RPMI8226 (cell line): ENCODE measurements at places on chromosomes 2 and 18.

DNA sequence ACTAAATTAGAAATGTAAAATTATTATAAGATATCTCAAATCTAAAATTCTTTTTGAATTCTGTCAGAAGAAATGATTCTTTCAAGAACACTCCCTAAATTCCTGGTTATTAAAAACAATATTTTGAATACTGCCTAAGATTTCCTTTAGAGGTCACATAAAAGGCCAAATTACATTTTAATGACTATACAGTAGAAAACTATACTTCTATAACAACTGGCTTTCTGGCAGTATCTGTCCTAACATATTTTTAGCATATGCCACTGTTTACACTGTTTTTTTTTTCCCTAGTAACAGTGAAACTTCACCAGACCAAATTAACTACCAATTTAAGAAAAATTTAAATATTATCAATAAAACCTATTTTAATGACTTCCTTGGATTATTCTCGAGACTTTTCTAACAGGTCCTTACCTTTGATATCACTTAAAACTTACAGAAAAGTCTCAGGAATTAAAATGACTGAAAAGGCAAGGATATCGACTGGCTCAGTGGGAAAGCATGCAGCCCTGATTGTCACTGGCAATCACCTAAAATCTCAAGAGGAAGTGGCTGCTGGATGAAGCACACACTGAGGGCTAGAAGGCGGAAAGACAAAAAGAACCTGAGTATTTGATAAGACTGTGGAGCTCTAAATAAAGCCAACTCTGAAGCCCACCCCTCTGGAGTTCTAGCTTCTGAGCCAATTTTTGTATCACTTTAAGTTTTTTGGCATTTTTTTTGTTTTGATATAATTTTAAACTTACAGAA is 59.6 kb downstream of the SPIRE1 start:
- no peak for DNase-seq

DNA sequence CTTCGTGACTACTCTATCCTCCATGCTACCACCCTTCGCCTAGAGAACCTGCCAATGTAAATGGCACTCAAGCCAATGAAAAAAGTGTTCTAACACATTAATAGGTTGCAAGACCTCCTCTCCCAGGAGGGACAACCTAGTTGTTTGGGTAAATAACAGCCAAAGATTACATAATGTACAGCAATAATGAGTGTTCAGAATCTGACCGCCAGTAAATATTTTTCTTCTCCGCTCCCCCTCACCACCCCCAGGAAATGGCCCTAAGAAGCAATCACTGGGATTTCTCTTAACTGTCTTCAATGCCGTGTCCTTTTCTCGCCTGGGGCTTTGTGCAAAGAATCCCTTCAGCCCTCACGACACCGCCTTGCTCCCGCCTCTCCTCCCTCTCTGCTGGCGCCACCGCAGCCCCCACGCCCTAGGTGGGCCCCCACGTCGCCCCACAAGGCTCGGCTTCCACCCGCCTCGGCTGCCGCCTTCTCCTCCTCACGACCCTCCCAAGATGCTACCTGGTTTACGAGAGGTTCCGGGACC is 458 bp downstream of the HYCC2 start:
- DNase-seq = peak; percentile 18

- no peak for DNase-seq
Observed at GRCh38 chr18:79568543-79569205, 110.9 kb upstream of the CTDP1 start.

GRCh38 chr18:56647951-56648893 is 2.9 kb upstream of the WDR7 start:
- DNase-seq = no peak

DNA sequence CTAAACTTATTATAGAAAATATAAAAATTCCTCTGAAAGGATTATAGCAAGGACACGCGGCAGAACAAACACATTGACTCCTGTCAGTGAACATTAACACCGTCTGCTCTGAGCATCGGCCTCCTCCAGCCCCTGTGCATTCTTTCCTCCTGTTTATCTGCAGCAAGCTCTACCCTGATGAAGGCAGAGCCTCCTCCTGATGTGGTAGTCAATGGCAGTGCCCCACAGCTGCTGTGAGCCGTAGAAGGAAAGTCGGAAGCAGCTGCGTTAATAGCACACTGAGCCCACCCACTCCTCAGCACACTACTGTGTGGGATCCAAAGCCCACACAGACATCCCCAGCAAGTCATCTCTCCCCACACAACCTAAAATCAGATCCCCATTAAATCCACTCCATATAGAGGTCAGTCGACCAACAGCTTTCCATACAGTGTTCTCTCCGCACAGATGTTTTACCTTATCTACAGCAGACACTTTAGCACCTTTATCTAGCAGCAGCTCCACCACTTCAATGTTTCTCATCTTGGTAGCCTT is 41.0 kb downstream of the KIDINS220 start:
- DNase-seq = no peak

GRCh38 chr2:73995810-73996209 is 11.1 kb downstream of the TET3 start:
- DNase-seq = no peak

DNA sequence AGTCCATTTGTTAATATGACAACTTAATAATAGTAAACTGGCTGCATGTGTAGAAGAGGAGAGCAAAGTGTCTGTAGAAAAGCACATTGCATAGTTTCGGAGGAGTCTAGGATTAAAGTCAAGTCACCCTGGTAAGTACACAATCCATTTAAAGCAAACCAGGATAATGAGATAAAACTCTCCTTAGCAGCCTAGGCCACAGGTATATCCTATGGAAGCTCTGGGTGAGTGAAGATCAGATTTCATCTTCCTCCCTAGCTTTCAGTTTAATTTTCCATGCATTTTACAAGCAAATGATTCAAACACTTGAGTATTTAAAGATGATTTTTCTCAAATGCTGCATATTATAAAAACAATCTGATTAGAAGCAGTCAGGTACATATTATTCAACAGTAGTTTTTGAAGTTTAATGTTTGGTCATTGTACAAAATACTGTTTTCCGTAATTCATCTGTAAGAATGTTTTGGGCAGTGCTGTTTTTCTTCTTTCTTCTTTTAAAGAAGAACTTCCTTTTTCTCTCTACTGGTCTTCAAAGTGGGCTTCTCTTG is 10.2 kb downstream of the CERS6 start:
- DNase-seq = no peak

DNA sequence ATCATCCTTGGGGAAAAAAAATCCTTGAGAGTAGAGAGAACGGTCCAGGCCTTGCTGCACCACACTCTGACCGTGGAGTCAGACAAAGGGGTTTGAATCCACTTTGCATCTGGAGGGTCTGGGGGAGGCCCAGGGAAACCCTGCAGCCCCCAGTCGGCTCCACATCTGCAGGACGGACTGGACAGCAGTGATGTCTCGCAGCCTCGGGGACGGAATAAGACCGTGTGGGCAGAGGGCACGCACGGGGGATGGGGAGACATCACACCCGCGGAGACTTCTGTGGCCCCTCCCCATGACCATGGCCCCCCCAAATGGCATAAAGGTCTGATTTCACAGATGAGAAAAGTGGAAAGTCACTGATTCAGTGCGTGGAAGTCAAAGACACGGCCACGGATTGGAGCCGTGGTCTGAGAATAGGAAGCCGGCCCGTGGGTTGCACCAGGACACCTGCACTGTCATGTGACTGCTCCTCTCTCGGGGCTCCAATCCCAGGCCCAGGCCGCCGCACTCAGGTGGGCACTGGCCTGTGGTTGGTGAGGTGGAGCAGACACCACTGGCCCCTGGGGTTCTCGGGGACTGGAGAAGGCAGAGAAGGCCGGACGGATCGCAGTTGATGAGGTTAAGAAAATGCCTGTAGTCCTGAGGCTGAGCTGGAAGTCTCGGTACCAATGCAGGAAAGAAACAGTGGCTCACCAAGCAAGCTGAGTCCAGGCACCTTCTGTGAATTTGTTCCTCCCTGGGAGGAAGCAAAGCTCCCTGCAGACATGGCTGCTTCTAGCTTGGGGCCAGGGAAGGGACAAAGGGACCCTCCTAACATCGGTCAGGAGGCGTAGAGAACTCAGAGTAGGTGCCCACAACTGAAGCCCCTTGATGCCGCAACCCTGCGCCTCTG is 61.8 kb downstream of the RTP5 start:
- DNase-seq = no peak

DNA sequence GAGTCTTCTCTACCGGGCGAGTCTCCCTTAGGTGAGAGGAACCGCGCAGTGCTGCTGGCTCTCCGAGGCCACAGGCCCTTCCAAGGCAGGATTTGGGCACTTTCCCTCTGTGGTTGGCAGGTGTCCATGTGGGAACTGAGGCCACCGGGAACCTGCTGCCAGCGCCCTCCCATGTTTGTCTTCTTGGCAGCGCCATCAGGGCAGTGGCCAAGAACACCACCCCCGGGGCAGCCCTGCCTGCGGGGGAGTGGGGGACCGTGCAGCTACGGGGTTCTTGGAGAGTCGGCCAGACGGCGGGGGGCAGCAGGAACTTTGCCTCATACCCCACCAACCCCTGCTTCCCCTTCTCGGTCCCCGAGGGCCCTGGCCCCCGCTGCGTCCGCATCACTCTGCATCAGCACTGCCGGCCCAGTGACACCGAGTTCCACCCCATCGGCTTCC is 10.0 kb downstream of the CAPN10 start:
- DNase-seq = no peak

DNA sequence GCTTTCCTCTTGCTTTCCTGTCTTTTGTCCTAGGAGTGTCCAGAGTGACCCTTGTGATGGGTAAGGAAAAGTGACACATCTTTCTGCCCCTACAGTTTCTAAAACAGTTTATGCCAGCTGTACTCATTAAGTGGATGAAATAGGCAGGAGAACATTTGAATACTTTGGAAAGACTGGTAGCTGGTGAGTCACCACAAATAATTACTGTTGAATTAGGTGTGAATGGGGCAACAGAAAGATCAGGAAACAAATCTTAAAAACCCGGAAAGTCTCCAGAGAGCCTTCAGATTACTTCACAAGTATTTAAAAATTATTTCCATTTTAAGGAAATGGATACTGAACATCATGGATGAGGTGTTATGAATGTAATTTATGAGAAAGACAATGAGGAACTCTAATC is 278.5 kb downstream of the CLIP4 start:
- DNase-seq = no peak

GRCh38 chr2:223537651-223538601 is 64.2 kb downstream of the SCG2 start:
- no peak for DNase-seq

- no peak for DNase-seq
Observed at GRCh38 chr18:76378526-76379215, 116.4 kb downstream of the ZNF516 start.

DNA sequence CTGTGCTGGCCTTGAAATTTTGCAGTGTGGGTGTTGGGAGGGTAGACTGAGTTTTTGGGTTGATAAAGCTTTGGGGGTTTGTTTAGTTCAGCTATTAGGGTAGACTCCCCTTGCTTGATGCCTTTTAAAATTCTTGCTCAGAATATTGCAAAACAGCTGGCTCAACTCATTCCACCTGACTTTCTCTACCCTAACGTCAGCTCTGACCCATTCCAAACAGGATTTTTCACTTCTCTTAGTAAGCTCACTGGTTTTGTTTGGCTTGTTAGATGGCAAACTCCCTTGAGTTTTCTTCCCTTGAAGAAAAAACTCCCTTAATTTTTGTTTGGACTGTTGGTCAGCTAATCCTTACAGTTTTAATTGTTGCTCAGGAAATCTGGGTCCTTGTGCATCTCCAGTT is 195.1 kb upstream of the DTNA start:
- no peak for DNase-seq

GRCh38 chr2:157127249-157128012 is 130.1 kb upstream of the GALNT5 start:
- DNase-seq = no peak

DNA sequence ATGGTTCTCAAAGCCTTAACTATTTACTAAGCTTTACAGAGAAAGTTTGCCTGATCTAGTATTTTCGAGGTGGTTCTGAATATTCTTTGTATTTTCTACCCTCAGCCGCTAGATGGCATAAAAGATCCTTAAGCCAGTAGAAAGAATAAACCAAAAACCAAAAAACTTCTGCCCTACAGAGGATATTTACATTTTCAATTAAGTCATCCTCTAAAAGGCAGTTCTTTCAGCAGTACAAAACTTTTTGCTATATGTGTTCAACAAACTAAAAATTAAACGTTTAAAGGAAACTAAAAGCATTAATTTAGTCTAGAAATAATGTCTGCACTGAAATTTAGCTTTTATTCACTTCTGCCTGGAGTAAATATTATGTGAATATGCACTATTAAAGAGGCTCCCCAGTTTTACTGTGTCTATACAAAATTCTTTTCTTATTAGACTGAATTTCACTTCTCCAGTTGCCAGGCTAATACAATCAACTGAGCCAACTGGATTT is 297.5 kb downstream of the PIEZO2 start:
- DNase-seq = peak; percentile 71

- DNase-seq = no peak
Observed at GRCh38 chr2:189221811-189222467, 42.4 kb upstream of the COL5A2 start.

DNA sequence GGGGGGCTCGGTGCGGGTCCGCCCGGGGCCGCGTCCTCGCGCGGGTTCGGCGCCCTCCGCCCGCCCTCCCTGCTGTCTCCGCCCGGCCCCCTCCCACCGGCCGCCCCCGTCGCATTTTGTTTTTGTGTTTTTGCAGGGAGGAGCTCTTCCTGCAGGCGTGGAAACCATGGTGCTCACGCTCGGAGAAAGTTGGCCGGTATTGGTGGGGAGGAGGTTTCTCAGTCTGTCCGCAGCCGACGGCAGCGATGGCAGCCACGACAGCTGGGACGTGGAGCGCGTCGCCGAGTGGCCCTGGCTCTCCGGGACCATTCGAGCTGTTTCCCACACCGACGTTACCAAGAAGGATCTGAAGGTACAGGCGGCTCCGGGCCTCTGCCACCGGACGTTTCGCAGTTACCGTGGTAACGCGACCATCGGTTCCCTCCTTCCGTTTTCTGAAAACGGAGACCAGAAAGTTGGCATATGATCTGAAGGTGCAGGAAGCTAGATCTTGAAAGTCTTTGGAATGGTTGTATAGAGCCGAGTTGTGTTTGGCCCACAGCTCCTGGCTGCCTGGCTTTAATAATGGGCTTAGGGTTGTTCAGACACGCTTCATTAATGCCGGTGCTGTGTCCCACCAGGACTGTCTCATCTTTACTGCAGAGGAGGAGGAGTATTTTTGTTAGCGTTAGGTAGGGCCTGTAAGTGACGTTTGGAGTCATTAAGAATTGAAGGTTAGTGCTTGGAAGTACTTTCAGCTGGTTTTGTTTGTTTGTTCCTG is 891 bp downstream of the KDM3A start:
- peak; percentile 82 for DNase-seq

GRCh38 chr18:54939361-54939917 is 19.8 kb downstream of the CCDC68 start:
- no peak for DNase-seq

GRCh38 chr2:67463810-67464209 is 66.7 kb downstream of the ETAA1 start:
- peak; percentile 88 for DNase-seq

- no peak for DNase-seq
Observed at GRCh38 chr2:65668744-65669143, 236.3 kb upstream of the SPRED2 start.

GRCh38 chr2:46893269-46893939 is 22.2 kb downstream of the MCFD2 start:
- DNase-seq = no peak

DNA sequence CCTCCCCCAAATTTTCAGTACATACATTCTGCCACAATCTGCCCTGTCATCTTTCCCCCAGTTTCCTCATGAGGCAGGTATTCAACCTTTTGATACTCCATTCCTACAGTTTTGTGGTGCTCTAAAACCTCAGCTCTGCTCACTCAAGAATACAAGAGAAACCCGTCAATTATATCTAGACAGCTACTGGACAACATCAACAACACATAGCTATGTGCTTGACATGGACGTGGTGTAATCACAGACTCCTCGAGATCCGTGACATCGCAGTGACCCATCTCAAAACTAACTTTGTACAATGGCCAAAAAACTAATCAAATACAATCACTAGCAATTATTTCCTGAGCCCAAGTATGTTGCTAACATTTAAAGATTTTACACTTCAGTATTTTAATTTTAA is 23.6 kb downstream of the WDSUB1 start:
- no peak for DNase-seq
